ENCODE measurements at places on chromosomes 6 and 20.

DNA sequence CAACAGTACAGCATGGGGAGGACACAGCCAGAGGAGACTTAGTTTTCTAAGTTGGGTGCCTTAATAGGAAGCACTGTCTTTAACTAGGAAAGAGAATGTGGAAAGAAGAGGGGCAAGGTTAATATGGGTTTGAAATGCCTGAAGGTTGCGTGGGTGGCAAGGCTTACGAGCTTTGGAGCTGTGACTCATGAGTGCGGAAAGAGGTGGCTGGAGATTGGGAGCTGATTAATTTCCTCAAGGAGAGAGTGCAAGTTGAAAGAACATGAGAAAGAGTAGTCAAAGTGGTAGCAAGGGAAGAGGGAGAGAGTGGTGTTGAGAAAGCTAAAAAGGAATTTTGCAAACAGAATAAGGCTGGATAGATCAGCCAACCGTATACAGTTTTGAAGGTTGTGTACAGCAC, 315.1 kb upstream of the PRND start:
- DNase-seq: no peak

GRCh38 chr20:56348746-56349145, 10.0 kb upstream of the FAM210B start:
- DNase-seq: no peak

DNA sequence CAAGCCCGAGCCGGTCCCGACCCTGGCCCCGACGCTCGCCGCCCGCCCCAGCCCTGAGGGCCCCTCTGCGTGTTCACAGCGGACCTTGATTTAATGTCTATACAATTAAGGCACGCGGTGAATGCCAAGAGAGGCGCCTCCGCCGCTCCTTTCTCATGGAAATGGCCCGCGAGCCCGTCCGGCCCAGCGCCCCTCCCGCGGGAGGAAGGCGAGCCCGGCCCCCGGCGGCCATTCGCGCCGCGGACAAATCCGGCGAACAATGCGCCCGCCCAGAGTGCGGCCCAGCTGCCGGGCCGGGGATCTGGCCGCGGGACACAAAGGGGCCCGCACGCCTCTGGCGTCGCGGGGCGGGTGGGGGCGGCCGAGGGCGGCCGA, 37.5 kb downstream of the YTHDF1 start:
- DNase-seq: no peak

DNA sequence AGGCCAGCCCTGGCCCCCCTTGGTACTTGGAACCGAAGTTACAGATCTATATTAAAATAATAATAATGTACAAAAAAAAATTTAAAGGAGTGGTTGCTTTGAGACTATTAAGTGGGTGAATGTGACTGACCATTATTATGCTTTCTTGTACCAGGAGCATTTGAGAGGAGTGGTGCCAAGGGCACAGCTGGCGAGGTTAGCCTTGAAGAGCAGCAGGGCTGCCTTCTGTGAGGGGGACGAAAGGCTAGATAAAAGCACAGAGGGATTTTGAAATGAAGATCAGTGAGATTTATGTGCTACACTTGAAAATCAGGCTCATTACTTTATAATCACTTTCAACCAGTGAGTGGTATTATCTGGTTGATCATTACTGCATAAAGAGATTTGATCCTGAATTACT, 48.6 kb downstream of the FIG4 start:
- no peak for DNase-seq

- DNase-seq: no peak
Observed at GRCh38 chr6:126967296-126968005, 151.0 kb upstream of the RSPO3 start.

DNA sequence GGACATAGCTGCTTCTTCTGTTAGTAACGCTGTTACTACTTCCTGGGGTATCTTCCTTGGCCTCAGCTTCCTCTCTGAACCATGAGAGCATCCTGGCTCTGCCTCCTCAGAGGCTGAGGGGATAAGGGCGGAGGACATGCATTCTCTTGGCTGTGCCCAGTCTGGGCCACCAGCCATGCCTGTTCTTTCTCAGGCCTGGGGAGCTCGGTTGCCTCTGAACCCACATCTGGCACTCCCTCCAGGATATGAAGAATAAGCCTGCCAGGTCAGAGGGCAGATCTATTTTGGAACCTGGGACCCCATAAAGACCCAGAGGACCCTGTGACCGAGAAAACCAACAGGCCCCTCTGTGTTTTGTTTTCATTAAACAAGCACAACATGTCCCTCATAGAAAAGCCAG, 6.6 kb upstream of the ANGPT4 start:
- DNase-seq: no peak

DNA sequence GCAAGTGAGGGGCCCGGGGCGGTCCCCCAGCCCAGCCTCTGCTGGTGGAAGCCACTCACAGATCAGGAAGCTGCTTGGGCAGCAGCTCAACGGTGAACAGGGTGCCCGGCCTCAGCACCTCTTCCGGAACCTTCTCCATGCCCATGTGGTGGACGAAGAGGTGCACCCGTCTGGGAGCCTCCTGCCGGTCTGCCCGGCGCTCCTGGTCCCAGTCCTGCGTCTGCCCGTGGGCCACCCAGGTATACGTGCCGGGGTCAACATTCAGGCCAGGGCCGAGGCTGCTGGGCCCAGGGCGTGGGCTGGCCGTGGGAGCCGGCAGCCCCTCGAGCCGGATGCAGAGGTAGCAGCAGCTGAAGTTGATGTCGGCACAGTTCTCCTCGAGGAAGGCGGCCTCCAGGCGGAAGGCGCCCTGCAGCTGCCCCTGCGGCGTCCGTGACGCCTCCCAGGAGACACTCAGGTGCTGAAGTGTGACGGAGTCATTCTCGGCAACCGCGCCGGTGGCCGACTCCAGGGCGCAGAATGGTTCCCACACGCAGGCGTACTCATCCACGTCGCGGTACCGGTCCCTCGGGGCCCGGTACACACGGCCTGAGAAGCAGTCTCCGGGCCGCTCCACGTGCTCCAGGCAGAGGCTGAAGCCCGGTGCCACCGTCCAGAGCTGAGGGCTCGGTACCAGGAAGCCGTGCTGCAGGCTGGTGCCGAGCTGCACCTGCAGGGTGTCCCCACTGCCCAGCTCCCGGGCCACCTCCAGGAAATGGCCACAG, 8.7 kb downstream of the FNDC11 start:
- DNase-seq: no peak

DNA sequence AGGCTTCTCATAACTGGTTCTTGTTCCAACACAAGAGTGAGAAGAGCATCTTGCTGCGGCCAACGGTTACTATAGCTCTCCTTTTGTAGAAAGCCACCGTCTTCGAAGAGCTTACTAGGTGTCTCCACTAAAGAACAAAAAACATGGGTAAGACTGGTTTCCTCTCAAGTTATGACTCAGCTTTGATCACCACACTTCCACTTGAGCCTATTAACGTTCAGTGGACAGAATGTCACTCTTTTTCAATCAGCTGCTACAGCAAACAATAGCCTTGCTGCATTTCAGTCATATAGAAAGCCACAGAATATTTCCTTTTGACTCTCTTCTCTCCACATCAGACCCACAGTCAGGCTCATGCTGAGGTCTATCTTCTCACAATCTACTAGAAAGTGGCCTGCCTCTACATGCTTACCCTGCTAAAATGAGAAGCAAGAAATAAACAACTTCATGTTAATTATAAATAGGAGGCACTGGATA, 243.5 kb upstream of the PREP start:
- peak; percentile 51 for DNase-seq

DNA sequence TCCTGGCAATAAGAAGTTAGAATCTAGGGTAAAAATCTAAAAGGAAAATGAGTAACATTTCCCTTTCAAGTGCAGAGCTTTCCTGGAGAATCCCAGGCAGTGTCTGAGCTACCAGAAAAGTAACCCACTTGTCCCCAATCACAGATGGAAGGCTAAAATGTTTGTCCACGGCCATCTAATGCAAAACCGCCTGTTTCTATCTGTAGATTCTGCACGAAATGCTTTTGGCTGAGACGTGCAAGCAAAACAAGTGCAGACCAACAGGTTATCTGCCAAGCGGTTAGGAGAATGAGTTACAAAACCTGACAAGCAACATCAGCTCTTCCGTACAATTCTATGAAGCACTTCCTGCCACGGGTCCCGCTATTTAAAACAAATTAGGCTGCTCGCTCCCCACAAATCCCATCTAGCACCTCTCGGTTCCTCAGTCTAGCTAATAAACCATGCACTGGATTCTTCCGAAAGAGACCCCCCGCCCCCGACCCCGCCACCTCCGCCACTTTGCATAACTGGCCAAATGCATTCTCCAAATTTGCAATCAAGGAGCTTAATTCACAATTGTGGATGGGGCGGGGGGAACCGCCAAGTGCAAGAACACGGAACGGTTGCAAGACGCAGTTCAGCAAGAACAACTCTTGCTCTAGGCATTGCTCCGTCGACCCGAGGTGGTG, 1.4 kb downstream of the ELOVL5 start:
- DNase-seq: peak; percentile 52

GRCh38 chr6:119112812-119113530, 34.5 kb upstream of the FAM184A start:
- DNase-seq: no peak

DNA sequence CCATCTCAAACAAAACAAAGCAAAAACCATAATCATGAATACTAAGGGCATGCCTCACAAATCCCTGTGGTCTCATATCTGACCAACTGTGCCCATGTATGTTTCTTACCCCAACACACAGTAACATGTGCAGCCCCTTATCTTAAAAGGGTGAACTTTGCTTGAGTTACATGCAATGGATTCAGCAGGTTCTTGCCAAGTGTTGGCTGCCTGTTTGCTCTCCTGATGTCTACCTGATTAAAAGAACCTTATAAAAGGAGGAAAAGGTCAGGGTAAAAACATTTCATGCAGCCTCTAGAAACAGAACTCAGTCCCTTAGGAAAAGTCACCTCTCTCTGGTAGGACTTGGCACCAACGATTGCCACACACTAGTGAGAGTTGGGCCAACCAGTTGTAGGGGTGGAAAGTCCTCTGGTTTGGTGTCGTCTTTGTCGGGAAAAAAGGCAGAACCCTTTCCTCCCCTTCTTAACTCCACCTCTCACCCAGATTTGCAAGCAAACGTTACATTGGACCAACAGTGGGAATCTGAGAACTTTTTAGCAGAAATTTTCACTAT, 14.0 kb upstream of the LRRN4 start:
- no peak for DNase-seq

DNA sequence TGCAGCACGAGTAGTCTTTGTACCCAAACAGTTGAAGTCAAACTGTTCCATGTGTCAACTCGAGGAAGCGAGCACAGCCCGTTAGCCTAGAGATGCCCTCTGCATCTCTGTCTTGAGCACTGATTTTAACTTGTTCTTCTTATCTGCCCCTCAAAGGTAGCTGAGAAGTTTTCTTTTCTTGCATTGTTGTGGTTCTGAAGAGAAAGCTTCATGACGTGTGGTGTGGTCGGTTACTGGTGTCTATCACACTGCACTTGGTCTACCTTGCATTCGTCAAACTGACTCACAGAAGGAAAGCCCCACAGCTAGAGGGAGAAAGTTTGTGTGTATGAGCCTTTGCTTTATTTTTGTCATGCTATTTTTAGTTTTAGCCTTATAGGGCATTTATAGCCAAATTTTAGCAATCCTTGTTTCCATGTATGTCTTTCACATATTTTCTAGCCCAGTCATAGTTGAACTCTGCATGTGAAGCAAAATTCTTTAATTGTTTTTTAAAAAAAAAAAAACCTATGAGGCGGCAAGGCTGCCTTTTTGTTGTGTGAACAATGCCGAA, 115.1 kb downstream of the JAG1 start:
- DNase-seq: peak; percentile 26

DNA sequence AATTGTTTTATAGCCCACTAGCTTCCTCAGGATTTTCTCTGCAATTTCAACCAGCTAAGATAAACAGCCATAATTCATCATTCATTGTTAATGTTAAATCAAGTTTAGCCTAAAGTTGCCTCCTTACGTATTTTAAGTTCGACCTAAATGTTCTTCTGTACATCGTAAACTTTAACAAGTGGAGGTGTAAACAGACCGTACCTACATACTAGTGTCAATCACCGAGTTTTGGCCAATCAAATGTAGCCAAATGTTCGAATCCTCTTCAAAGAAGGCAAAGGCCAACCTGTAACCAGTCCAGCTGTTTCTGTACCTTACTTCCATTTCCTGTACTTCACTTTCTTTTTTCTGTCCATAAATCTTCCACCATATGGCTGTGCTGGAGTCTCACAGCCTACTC, 13.5 kb downstream of the MBOAT1 start:
- DNase-seq: no peak

GRCh38 chr20:62330576-62331317, 27.9 kb downstream of the ADRM1 start:
- no peak for DNase-seq
